ENCODE measurements at places on chromosomes 3 and 15.

- no peak for DNase-seq
These were observed 790 bp upstream of the WHAMM start for GRCh38 chr15:82808634-82809041.

DNA sequence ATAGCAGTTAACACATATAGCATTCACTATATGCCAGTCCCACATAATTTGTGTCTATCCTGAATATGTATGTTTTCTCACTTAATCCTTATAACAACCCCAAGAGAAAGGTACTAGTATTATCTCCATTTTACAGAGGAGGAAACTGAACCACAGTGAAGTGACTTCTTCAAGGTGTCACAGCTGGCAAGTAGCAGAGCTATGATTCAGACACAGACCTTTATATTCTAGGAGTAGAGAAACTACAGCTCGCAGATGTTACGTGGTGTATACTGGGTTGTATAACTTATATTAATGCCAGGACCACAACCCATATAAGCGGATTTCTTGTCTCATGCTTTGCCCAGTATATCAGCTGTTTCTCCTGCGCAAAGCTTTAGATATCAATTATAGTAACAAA, 29.5 kb upstream of the ICE2 start:
- no peak for DNase-seq

DNA sequence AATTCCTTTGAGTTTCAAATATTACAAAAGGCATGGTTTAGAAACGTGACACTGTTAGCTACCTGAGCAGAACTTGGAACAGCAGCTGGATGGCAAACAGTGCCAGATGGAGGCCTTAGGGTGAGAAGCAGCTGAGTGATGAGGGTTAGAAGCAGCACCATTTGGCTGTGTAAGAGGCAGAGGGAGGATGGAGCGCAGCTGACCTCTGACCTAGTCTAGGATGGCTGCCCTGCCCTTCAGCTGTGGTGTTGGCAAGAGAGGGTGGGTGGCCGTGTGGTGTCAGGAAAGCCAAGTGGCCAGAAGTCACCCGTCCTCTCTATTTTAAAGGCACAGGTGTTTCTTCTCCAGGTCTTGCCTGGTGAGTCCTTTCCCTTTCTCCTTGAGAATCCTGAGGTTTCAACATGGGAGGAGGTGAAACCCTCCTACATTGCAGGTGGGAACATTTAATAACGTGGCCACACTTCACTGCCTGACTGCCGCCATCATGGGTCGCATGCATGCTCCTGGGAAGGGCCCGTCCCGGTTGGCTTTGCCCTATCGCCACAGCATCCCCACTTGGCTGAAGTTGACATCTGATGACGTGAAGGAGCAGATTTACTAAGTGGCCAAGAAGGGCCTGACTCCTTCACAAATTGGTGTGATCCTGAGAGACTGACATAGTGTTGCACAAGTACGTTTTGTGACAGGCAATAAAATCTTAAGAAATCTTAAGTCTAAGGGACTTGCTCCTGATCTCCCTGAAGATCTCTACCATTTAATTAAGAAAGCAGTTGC, 17.6 kb downstream of the BCL2L10 start:
- no peak for DNase-seq

- no peak for DNase-seq
These were observed 399.1 kb upstream of the TBL1XR1 start for GRCh38 chr3:177596248-177596815.

GRCh38 chr3:165503825-165504224, 307.6 kb upstream of the SLITRK3 start:
- no peak for DNase-seq

- no peak for DNase-seq
These were observed 37.7 kb downstream of the FBN1 start for GRCh38 chr15:48607846-48608245.

Data from fibroblast of skin of abdomen (primary cell).